ENCODE measurements at places on chromosomes 16 and 17. TPM values are rescaled to one million over a fixed set of nuclear protein-coding genes. Genes with fewer than 3 reads are reported as not detected.

PEX12 gene
- total RNA-seq: 2.0 TPM

FBXW10B gene
- not detected for total RNA-seq

CD300E gene
- total RNA-seq: not detected

TMEM238L gene
- total RNA-seq: not detected

NDE1 gene
- total RNA-seq: 45.3 TPM

TEFM gene
- total RNA-seq: 14.5 TPM

MMP28 gene
- total RNA-seq: not detected

CLDN9 gene
- 0.29 TPM for total RNA-seq

All from epithelial cell of proximal tubule (primary cell).